Osteoblast (primary cell): ENCODE measurements at places on chromosomes 12 and 14. TPM values are rescaled to one million over a fixed set of nuclear protein-coding genes. Genes with fewer than 3 reads are reported as not detected.

CFAP54 gene
- 2.2 and 3.2 TPM in 2 replicates for total RNA-seq

STYK1 gene
- under 0.01 TPM in 2 replicates for total RNA-seq

KRR1 gene
- 37.4 and 45.6 TPM in 2 replicates for total RNA-seq

REM2 gene
- total RNA-seq = 0.29 and 0.36 TPM in 2 replicates

TOGARAM1 gene
- 25.6 and 27.1 TPM in 2 replicates for total RNA-seq

PTPN6 gene
- total RNA-seq = 0.29 and 0.36 TPM in 2 replicates

SUDS3 gene
- total RNA-seq = 25.9 and 29.7 TPM in 2 replicates

NAA30 gene
- total RNA-seq = 19.5 and 21.8 TPM in 2 replicates

CBLN3 gene
- 3.5 and 4.0 TPM in 2 replicates for total RNA-seq

TGM1 gene
- 0.36 and 1.2 TPM in 2 replicates for total RNA-seq
